ENCODE measurements at places on chromosomes 4 and X.

GRCh38 chrX:48714573-48714972, 18.0 kb downstream of the SUV39H1 start:
- no peak for DNase-seq

DNA sequence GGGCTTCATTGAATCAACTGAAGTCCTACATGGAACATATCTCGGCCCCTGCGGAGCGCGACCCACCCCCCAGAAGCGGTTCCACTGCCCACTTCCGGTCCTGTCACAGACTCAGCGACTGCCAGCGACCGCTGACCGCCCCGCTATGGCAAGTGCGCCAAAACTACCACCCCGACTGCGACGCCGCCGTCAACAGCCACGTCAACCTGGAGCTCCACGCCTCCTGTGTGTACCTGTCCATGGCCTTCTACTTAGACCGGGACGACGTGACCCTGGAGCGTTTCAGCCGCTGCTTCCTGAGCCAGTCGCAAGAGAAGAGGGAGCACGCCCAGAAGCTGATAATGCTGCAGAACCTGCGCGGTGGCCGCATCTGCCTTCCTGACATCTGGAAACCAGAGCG, 14.8 kb upstream of the FAM47A start:
- DNase-seq: no peak

GRCh38 chr4:184248216-184248615, 30.5 kb upstream of the ENPP6 start:
- DNase-seq: no peak

GRCh38 chrX:109855501-109855900, 122.4 kb upstream of the ACSL4 start:
- DNase-seq: no peak

GRCh38 chr4:19135895-19136633, 1114.5 kb upstream of the LCORL start:
- no peak for DNase-seq

DNA sequence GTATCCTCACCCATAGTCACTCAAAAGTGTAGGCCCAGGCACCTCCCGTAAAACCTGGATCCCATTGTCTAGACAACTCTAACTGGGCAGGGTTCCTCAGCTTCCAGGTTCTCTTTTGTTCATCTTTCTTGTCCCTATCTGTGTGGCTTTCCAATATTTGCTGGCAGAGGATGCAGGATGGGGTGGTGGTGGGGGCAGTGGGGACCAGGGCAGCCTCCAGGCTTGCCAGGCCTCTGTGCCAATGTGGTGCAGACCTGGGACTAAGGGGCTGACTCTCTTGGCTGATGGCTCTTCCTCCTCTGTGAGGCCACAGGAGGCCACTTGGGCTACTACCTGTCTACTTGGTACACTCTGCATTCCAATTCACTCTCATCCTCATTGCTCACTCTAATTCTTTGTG, 76.4 kb downstream of the NBDY start:
- no peak for DNase-seq

- DNase-seq: no peak
These were observed 7.7 kb downstream of the NAT8L start for GRCh38 chr4:2066571-2067445.

GRCh38 chr4:81690871-81691270, 219.2 kb upstream of the RASGEF1B start:
- no peak for DNase-seq

DNA sequence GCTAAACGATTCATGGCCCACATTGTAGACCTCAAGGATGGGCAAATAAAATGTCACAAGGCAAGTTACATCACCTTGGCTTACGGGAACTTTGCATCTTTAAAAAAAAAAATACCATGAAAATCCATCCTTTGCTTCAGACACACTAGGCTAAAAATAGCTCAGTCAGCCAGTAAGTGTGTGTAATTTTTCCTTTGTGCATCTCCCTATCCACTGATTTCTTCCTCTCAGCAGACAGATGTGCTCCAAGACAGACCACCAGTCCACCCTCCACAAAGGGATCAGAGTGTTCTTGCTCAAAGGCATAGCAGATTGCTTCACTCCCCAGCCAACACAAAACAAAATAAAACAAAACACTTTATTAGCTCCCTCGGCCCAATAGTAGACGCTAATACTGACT, 14.6 kb downstream of the LDB2 start:
- no peak for DNase-seq

- no peak for DNase-seq
These were observed 38.2 kb upstream of the NAA11 start for GRCh38 chr4:79364061-79364460.

- no peak for DNase-seq
These were observed 17.4 kb upstream of the TMEM184C start for GRCh38 chr4:147599769-147600168.

DNA sequence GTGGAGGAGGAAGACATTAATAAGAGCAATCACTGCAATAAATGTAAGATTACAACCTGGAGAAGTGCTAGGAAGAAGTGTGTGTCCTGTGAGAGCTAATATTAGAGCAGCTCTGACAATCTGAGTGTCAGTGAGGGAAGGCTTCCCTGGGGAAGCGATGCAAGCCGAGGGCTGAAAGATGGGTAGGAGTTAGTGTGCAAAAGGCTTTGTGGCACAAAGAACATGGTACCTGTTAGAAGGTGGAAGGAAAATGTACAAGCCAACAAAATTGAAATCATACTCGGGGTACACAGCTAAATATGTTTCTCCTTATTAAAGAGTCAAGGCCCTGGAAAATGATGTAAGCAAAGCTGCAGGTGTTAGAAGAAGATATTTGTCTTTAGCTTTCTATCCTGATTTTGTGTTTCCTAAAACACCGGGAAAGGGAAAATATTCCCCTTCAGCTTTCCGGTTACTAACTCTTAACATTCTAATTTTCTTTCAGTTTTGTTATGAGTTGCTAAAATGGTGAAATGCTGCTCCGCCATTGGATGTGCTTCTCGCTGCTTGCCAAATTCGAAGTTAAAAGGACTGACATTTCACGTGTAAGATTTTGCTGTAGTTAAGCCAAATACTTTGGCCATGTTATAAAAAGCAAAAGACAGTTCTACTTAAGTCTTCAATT, 808 bp downstream of the THAP6 start:
- no peak for DNase-seq

GRCh38 chrX:3295731-3296130, 50.7 kb downstream of the MXRA5 start:
- no peak for DNase-seq

GRCh38 chrX:30597216-30598012, 19.8 kb upstream of the TASL start:
- DNase-seq: no peak
